ENCODE measurements at places on chromosomes 5 and 9.

GRCh38 chr9:27379311-27380251 lies 82.6 kb upstream of the EQTN start:
- no peak for DNase-seq

DNA sequence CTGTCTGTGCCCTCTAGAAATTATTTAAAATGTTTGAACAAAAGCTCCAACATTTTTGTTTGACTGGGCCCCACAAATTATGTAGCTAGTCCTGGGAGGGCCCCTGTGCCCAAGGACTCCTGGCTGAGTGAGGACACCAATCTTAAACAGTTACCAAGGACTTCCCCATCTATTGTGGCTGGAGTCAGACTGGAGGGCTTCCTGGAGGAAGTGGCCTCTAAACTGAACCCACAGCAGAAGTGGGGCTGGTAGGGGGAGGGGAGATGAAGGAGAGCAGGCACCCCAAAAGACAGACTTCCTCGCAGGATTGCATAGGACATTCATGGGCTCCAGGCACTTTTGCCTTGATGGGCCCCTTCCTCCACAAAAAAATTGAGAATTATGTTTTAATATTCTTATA lies 8.1 kb downstream of the ADAMTS13 start:
- no peak for DNase-seq

GRCh38 chr9:13228431-13228830 lies 51.1 kb downstream of the MPDZ start:
- no peak for DNase-seq

DNA sequence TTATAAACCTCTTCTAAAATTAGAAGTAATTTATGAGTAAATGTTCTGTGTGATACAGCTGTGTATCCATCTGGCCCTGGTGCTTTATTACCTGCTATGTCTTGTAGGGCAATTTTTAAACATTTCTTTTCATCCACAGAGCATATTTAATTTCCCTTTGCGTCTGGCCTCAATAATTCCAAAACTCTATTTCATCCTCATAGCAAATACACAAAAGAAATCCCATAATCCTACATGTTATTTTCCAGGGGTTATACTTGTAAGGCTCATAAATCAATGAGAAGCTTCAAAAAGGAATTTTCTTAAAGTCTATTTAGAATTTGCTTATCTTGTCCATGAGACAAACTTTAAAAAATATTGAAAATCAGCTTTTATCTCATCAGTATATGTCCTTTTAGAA lies 167.0 kb downstream of the TTC39B start:
- no peak for DNase-seq

- DNase-seq, result no peak
Measured at GRCh38 chr9:37952731-37953130, 48.8 kb upstream of the SLC25A51 start.

DNA sequence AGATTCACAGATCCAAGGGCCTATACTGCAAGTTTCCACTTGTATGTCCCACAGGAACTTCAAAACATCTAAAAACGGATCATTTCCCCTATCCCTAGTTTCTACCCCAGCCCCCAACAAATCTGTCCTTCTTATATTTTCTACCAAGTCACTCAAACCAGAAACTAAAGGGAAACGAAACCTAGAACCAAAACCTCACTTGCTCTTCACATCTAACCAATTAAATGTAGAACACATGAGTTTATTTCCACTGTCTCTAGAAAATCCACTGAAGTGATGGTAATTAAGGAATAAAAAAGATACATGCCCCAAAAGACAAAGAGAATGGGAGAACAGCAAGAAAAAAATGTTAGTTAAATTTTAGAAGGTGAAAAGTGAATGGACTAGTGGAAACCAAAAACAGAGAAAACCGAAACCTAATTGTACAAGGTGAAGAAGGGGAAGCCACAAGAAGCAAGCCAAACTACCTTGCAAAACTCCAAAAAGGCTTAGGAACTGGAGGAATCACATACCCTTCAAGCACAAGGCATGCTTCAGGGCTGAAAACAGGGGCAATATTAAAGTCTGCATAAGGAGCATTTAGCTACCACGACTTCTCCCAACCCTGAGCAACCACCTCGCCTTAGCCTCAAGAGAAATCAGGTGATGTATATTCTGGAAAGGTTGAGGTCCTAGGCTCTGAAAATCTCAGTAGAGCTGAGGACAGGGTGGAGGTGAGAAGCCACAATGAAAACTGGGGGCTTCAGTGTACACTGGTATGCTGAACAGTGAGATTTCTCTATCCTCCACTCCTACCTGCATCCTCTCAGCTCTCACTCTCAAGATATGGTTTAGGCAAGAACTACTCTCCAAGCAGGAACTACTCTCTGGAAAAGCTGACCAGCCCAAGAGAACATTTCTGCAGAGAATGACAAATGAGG lies 11.1 kb downstream of the SMU1 start:
- no peak for DNase-seq

GRCh38 chr9:75490326-75490725 lies 400.1 kb upstream of the PCSK5 start:
- no peak for DNase-seq

DNA sequence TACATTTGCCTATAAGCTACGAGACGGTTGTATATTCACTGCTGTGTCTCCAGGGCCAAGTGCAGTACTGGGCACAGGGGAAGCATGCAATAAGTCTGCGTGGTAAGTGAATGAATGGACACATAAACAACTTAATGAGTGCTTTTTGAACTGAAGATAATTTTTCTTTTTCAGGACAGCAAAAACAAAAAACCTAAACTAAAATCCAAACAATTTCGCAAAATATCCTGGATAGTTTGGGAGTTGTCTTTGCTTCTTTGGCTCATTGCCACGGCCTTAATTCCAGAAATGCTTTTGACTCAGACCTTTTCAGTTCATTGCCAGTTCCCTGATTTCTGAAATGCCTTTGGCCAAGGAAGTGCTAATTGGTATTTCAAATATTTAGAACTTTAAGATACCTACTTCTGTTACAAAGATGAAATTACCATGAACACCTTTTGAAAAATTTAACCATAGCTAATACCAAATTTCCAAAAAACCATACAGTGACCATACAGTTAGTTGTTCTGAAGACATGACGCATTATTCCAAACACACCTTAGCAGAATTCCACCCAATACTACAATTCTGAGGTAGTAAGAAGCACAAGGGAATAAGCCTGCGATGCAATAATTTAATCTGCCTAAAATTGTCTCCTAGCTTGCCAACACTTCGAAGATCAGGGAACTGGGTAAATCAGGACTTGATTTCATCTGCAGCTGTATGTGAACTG lies 42.8 kb downstream of the TEK start:
- DNase-seq, result no peak

DNA sequence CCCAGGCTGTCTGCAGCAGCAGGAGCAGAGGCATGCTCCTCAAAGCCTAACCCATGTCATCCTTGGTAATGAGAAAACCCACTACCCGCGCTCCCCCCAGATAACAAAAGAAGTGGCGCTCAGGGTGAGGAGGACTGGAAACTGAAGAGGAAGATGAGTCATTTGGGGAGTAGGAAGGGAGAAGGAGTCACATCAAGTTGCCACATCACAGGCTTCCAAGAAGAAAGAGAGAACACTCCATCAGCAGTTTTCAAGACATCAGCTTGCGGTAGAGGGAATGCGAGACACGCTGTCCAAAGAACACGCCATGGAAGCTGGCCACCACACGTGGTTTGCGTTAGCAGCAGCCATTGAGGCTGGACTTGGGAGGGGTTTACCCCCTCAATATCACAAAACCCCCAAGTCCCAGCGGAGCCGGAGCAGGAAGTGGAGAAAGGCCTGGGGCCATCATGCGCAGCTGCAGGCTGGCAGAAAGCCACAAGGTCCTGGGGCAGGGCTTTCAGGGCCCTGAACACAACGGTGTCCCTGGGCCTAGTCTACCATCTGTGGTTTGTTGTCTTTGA lies 41.5 kb downstream of the SH3PXD2B start:
- no peak for DNase-seq

- no peak for DNase-seq
Measured at GRCh38 chr9:86040861-86041155, 58.5 kb downstream of the GOLM1 start.

DNA sequence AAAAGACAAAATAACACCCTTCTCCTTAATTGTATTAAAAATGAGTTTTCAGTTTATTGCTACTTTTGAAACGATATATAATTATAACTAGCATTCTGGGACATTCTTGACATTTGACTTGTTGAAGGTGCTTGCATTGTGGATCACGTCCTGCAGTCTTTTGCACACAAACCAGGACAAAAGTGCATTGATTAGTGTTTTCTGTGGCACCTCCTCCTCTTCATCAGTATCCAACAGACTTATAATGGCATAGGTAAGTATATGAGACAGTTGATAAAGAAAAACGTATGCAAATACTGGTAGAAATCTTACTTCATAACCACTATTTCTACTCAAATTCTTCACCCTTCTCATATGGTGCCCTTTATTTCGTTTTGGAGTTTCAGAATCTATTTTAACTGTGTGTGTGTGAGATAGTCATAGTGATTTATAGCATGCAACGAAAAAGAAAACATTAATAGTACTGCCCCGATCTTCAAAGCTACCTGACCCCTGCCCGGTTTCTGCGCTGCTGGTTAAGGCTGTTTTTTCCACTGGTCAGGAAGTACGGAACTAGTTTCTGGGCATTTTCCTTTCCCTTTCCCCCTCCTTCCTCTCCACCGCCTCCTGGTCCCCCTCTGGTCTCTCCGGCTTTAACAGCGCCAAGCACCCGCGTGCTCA lies 639 bp upstream of the RASA1 start:
- DNase-seq, result no peak

DNA sequence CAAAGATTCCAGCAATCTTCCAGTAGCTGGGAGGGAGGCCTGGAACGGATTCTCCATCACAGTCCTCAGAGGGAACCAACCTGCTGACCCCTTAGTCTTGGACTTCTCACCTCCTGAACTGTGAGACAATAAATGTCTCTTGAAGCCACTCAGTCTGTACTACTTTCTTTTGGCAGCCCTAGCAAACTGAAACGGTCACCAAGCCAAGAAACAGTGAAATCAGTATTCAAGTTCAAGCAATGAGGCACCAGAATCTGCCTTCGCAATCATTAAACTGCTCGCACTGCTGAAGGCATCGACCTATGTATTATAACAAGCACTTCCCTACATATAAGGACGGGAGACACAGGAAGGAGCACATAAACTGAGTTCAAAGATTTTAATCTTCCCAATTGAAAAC lies 120.6 kb upstream of the PUM3 start:
- DNase-seq, result no peak

GRCh38 chr9:137697193-137697592 lies 78.4 kb downstream of the EHMT1 start:
- no peak for DNase-seq

Data from NCI-H345 (cell line).